Suppressor macrophage treated with lipopolysaccharide for 4 hours (primary cell): ENCODE measurements at places on chromosomes 2 and 18.
A peak's percentile ranks its signal among the peaks of the same experiment; 100 is the strongest.

- no peak for DNase-seq
Measured at GRCh38 chr2:205717999-205718398, 35.7 kb downstream of the NRP2 start.

- no peak for DNase-seq
Measured at GRCh38 chr18:46888965-46889364, 28.3 kb downstream of the PIAS2 start.

- peak; percentile 100 for DNase-seq
Measured at GRCh38 chr2:227817850-227818674, 4.4 kb downstream of the CCL20 start.

DNA sequence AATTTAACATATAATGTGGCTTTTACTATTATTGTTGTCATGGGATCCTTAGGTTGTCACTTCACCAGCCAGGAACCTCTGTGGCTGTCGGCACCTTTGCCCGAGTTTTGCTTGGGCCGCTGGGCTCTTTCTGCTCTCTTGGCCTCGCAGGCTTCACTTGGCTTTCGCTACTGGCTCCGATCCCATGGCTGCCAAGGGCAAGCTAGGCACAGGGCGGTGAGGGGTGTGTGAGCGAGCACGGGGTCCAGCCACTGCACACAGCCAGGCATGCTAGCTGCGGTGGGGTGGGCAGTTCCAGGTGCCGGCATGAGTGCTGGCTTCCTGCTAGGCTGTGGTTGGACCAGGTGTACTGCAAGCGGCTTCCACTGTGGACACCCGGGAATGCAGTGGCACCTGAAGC, 23.4 kb upstream of the RAPGEF4 start:
- no peak for DNase-seq

GRCh38 chr2:60525899-60526298, 27.6 kb downstream of the BCL11A start:
- peak; percentile 59 for DNase-seq

GRCh38 chr2:28332696-28333095, 60.0 kb upstream of the FOSL2 start:
- DNase-seq: no peak

GRCh38 chr2:112722816-112723546, 2.2 kb downstream of the NT5DC4 start:
- DNase-seq: no peak

DNA sequence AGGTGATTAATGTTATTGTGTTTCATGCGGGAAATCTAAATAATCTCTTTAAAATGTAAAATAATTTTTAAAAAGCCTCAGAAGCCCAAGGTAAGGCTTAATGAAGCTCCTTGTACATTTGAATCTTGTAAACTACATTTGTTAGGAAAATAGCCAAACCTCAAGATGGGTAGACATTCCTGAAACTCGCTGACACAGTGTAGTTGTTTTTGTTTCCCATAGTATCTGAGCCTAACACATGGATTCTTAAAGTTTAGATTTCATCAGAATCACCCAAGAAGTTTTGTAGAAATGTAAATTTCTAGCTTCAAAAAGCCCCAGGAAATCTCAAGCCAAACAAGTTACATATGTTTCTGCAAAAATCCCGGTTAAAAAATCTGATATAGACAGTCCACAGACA, 1221.1 kb upstream of the ACVR2A start:
- DNase-seq: no peak

GRCh38 chr2:139380051-139380450, 599.9 kb upstream of the NXPH2 start:
- DNase-seq: no peak

GRCh38 chr2:101766871-101767739, 69.6 kb downstream of the MAP4K4 start:
- DNase-seq: no peak
